SJSA1 (cell line): ENCODE measurements at places on chromosomes 12 and 14. TPM values are rescaled to one million over a fixed set of nuclear protein-coding genes. Genes with fewer than 3 reads are reported as not detected.

The IGFBP6 gene
- total RNA-seq: 58.0 and 64.5 TPM in 2 replicates

The LRRK2 gene
- total RNA-seq: 0.11 and 0.31 TPM in 2 replicates

- 0 out of 2 replicates have a peak, but pooled peaks cover 2% of the 10 kb centered on the region for H3K27me3 ChIP-seq
- H3K4me3 ChIP-seq: no peak overlapping the region
- DNase-seq: no peak
- peaks cover 13% of the 10 kb centered on the region for H3K36me3 ChIP-seq
Observed at GRCh38 chr12:11711651-11712327, 62.3 kb downstream of the ETV6 start.

DNA sequence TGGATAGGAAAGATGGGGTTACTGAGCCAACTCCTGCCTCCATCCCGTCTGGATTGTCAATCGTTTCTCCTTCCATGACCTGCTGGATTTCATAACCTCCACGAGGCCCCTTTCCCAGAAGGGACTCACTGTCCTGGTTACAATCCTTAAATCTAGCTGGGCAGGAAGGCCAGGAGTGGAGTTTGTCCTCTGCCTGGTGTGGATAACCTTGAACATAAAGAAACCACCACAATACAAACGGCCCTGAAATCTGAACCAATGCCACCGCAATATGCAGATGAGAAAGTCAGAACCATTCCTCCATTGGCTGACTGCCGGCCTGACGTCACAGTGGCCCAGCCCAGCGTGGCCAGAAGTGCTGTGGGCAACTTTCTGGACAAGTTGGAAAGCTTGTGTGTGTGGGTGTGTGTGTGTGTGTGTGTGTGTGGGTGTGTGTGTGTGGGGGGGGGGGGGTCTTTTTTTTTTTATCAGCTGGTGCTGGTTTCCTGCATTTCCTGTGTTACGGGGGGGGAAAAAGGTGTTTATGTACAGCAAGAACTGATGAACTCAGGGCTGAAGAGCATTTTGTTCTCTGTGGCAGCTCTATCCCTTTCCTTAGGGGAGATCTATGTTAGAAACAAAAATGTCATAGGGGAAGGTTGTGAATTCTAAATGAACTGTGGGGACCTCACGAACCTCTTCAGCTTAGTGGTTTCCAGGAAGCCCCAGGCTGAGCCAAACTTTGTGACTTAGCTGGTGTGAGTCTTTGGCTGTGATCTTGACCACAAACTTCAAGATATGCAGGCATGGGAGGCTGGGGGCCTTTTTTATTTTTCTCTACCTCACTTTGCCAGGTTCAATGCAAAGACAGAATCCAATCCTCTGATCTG, 81.6 kb upstream of the MED13L start:
- peaks cover 14% of the 10 kb centered on the region for H3K4me1 ChIP-seq
- no peak overlapping the region for H3K4me3 ChIP-seq
- H3K27ac ChIP-seq: peak overlapping the region; percentile 42; the same call in 1 of the 2 replicates
- peak; percentile 80 for DNase-seq

DNA sequence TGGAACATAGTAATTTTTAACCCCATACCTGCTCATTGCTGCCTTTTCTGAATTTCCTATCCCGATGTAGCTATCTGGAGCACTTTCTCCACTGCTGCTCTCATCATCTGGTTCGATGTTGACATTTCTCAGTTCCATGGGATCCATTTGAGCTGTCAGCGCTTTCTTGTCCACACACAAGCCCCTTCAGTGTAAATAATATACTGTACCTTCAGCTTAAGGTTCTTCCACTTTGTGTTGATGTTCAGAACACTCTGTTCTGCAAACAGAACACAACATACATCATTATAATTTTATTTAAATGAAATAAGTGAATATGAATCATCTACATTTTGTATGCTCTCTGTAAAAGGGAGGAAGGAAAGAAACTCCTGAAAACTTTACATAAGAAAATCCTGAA, 32.9 kb downstream of the SLC38A4 start:
- H3K4me1 ChIP-seq: peaks cover 10% of the 10 kb centered on the region
- peaks cover 12% of the 10 kb centered on the region for H3K36me3 ChIP-seq
- no peak overlapping the region for H3K27ac ChIP-seq
- no peak overlapping the region for H3K4me3 ChIP-seq
- no peaks in the 10 kb centered on the region for H3K27me3 ChIP-seq

DNA sequence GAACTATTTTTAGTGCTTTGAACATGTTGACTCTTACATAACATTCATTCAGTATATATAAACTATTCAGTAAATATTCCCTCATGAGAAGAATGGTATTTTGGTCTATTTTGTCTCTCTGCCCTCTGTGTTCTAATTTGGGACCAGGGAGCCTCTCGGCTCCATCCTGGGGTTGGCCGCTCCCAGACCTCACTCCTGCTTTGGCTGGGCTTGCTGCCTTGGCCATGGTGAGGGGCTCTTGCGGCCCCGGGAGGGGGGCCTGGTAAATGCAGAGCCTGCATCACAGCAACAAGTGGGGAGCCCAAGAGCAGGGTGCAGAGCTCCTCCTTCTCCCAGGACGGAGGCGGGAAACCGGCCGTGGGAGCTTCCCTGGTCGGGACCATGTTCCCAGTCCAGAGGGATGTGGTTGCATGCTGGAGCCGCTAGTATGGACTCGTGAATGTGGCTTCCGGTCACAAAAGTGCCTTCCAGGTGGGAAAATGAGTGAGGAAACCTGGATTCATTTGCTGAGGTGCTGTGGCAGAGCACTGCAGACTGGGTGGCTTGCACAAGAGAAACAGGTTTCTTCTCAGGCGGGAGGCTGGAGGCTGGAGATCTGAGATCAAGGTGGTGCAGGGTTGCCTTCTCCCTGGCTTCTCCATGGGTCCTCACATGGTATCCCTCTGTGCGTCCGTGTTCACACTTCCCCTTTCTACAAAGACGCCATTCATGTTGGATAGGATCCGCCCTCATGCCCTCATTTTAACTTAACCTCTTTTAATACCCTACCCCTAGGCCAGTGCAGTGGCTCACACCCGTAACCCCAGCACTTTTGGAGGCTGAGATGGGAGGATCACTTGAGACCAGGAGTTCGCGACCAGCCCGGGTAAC, 250.2 kb downstream of the CACNA1C start:
- H3K4me3 ChIP-seq: no peak overlapping the region
- no peaks in the 10 kb centered on the region for H3K27me3 ChIP-seq
- no peaks in the 10 kb centered on the region for H3K36me3 ChIP-seq
- H3K27ac ChIP-seq: peak overlapping the region; percentile 57; the same call in 1 of the 2 replicates
- peaks cover 36% of the 10 kb centered on the region for H3K4me1 ChIP-seq

- no peak for DNase-seq
- no peak overlapping the region for H3K4me3 ChIP-seq
- no peak overlapping the region for H3K27ac ChIP-seq
- no peaks in the 10 kb centered on the region for H3K36me3 ChIP-seq
Observed at GRCh38 chr12:29945904-29946303, 162.2 kb upstream of the TMTC1 start.

DNA sequence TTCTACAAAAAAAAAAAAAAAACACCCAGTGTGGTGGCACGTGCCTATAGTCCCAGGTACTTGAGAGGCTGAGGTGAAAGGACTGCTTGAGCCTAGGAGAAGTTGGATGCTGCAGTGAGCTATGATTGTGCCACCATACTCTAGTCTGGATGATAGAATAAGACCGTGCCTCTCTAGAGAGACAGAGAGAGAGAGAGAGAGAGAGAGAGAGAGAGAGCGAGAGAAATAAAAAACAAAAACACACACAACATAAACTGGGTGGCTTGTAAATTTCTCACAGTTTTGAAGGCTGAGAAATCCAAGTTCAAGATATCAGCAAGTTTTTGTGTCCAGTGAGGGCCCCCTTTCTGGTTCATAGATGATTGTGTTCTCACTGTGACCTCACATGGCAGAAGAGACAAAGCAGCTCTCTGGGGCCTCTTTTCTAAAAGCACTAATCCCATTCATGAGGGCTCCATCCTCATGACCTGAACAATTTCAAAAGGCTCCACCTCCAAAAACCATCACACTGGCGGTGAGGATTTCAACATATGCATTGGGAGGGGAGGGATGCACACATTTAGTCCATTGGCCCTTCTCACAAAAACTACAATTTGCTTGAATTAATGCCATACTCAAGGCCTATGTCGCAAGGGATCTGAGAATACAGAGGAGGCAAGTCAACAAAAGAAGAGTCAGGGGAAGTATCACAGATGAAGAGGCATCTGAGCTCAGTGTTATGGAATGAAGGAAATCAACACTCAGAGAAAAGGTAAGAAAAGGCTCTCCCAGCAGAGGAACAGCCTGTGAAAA, 94.9 kb downstream of the PPM1H start:
- no peaks in the 10 kb centered on the region for H3K36me3 ChIP-seq
- H3K4me3 ChIP-seq: no peak overlapping the region
- peaks cover 4% of the 10 kb centered on the region for H3K4me1 ChIP-seq
- no peak overlapping the region for H3K27ac ChIP-seq

GRCh38 chr12:94173660-94174265, 25.4 kb downstream of the PLXNC1 start:
- H3K4me1 ChIP-seq: peaks cover 4% of the 10 kb centered on the region; the same call in 1 of the 2 replicates
- peaks cover 3% of the 10 kb centered on the region; the same call in 1 of the 2 replicates for H3K27me3 ChIP-seq
- H3K27ac ChIP-seq: no peak overlapping the region
- no peaks in the 10 kb centered on the region for H3K36me3 ChIP-seq

DNA sequence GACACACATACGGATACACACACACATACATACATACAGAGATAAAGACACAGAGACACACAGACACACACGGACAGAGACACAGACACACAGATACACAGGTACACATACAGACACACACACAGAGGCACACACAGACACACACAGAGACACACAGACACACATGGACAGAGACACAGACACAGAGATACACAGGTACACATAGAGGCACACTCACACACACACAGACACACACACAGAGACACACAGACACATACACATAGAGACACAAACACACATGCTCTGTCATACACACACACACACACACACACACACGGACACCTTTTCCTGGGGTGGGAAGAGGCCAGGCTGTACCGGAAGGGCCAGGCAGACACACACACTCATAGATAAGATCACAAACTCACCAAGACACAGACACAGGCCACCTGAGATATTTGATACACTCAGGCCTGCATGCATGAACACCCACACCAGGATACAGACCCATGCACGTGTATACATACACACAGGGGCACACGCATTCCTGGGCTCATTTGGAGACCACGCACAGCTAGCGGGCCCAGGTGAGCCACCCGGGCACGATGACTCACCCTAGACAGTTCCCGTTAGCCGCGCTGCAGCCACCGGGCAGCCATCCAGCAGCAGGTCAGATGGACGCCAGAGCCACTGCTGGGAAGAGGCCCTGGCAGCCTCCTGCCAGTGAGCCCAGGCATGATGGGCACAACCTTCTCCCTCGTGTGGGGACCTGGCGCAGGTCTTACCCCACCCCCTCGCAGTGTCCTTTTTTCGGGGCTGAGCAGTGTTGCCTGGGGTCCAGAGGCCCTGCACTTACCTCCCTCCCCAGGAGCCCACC, 1.8 kb upstream of the AHNAK2 start:
- no peak for DNase-seq
- no peak overlapping the region for H3K27ac ChIP-seq
- no peaks in the 10 kb centered on the region for H3K27me3 ChIP-seq
- no peaks in the 10 kb centered on the region for H3K36me3 ChIP-seq
- H3K4me1 ChIP-seq: peaks cover 25% of the 10 kb centered on the region

DNA sequence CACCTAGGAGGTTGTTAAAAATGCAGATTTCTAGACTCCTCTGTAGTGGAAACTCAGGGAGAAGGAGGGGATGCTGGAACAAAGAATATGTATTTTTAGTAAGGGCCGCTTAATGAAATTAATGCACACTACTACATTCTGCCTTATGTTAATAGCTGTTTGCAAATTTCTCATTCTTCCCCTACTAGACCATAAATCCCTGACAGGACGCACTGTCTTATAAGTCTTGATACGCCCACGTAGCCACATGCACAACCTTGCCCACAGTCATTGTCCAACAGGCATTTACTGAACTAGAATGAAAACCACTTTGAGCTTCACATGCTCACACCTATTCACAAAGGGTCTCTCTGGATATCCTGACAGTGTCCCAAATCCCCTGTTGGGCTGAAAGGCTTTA, 10.5 kb downstream of the KRT2 start:
- no peaks in the 10 kb centered on the region for H3K36me3 ChIP-seq
- H3K27ac ChIP-seq: no peak overlapping the region
- H3K27me3 ChIP-seq: peaks cover 46% of the 10 kb centered on the region
- H3K4me1 ChIP-seq: no peaks in the 10 kb centered on the region

GRCh38 chr14:86221000-86221399, 691.1 kb downstream of the FLRT2 start:
- no peaks in the 10 kb centered on the region for H3K36me3 ChIP-seq
- H3K4me3 ChIP-seq: no peak overlapping the region
- H3K27ac ChIP-seq: no peak overlapping the region
- H3K4me1 ChIP-seq: no peaks in the 10 kb centered on the region

- no peak for DNase-seq
- H3K4me1 ChIP-seq: peaks cover 56% of the 10 kb centered on the region
- H3K4me3 ChIP-seq: no peak overlapping the region
- peaks cover 55% of the 10 kb centered on the region for H3K36me3 ChIP-seq
- H3K27ac ChIP-seq: no peak overlapping the region
- H3K27me3 ChIP-seq: no peaks in the 10 kb centered on the region
Observed at GRCh38 chr12:12836571-12836970, 23.4 kb downstream of the DDX47 start.

DNA sequence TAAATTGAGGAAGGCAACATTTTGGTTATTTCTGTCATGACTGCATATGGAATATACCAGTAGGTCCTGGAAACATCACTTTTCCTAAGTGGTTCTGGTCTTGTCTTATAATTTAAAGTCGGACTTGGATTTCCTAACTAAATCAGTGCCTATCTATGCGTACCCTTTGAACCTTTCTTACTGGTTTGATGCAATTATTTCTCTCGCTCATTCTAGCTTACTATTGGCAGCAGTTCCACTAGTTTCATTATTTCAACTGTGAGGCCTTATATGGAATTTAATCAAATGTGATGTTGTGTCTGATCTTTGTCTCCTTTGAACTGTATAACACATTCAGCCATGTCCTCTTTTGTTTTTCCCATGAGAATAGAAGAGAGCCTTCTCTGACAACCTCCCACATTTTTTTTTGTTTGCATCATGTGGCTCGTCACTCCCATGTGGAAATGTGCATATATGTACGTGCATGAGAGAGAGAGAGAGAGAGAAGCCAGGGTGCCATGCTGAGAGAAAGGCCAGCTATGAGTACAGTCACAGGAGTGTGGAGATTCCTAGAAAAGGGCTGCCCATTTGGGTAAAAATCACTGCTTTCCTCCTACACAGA, 48.0 kb downstream of the AKAP6 start:
- H3K27me3 ChIP-seq: no peaks in the 10 kb centered on the region
- H3K27ac ChIP-seq: no peak overlapping the region
- H3K36me3 ChIP-seq: no peaks in the 10 kb centered on the region
- no peak overlapping the region for H3K4me3 ChIP-seq
- DNase-seq: no peak

- no peaks in the 10 kb centered on the region for H3K27me3 ChIP-seq
- H3K36me3 ChIP-seq: peaks cover 87% of the 10 kb centered on the region
- peaks cover 17% of the 10 kb centered on the region for H3K4me1 ChIP-seq
- H3K4me3 ChIP-seq: no peak overlapping the region
Observed at GRCh38 chr14:75441728-75442127, 13.9 kb downstream of the JDP2 start.

DNA sequence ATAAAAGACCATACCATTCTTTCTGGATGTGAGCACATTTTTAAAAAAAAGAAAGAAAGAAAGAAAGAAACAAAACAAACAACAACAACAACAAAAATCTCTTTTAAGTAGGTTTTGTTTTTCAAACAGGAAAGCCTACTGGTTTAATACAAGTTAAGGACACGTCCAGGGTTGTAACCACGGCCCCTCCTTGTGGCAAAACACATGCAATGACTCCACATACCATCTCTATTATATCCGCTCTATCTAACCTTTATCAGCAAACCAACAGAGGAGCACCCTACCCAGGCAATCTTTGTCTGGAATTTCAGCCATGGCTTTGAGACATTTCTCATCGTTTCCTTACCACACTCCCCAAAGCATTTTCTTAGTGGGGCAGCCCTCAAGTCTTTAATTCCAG, 360.5 kb upstream of the TMPO start:
- no peak overlapping the region for H3K27ac ChIP-seq
- no peaks in the 10 kb centered on the region for H3K4me1 ChIP-seq
- no peak overlapping the region for H3K4me3 ChIP-seq
- no peak for DNase-seq
- 0 out of 2 replicates have a peak, but pooled peaks cover 3% of the 10 kb centered on the region for H3K27me3 ChIP-seq
